Epithelial cell of proximal tubule (primary cell): ENCODE measurements at places on chromosomes 5 and 9.
A peak's percentile ranks its signal among the peaks of the same experiment; 100 is the strongest.

- no peak for DNase-seq
Observed at GRCh38 chr5:106757672-106758071, 913.1 kb downstream of the EFNA5 start.

DNA sequence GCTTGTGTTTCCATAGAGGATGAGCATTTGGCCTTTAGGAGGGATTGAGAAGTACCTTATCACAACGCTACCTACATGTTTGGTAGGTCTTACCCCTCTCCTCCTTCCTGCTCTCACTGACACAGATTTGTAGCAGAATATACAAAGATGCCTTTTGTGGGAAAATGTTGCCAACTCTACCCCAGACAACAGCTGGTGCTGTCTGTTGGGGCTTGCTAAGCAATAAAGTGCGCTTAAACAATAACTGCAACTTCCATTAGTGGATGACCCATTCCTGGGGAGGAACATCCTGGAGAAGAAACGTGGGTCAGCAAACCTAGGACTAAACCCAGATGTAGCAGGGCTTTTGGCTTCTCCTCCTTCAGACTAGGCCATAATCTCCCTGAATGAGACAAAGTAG is 174.3 kb downstream of the EFNA5 start:
- DNase-seq, result no peak

- no peak for DNase-seq
Observed at GRCh38 chr5:136655468-136655867, 290.1 kb upstream of the TRPC7 start.

GRCh38 chr5:163534492-163535094 is 29.2 kb downstream of the MAT2B start:
- no peak for DNase-seq

- DNase-seq, result peak; percentile 19
Observed at GRCh38 chr9:115289757-115290208, 171.8 kb upstream of the TNC start.

DNA sequence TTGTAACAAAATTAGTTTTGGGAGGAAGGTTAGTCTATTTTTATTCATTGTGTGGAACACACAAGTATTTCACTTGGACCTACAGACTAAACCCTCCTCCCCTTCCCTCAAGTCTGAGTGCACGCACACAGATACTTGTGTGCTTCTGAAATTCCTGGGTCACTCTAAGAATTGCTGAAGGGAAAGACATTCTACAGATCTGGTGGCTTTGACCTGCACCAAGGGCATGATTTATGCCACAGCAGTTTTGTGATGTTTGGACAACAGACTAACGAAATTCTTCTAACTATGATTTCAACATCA is 150.5 kb downstream of the ARL15 start:
- DNase-seq, result no peak

DNA sequence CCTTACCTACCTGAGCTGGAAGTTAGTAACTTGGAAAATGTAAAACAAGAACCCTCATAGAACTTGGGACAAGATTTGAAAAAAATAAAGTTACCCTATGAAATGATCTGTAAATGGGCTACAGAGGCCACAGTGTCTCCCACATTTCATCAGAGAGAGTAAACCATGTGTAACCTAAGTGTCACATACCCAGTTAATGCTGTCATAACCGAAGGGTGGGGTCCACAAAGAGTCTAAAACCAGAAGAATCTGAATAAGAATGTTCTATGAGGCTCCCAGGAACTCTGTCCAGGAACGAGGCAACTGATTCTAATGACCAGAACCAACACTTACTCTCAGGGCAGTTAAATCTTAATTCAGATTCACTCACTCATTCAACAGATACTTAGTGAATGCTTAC is 1.0 kb upstream of the FAM13B start:
- no peak for DNase-seq

GRCh38 chr9:20593537-20593936 is 28.8 kb downstream of the MLLT3 start:
- no peak for DNase-seq

DNA sequence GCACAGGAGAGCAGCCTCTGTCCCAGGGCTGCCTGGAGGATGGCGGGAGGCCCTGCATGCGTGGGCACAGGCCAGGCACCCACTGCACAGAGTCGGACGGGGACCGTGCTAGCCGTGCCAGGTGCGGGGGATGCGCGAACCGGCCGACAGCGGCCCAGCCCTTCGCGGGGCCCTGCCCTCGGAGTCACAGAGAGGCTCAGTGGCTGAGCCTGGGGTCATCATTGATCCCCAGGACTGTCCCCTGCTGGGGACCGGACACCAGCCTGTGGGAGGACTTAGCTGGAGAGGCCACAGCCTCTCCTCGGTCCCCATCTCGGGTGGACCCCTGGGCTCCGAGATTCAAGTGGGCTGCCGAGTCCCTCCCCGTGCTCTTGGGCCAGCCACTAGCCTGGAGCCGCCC is 19.1 kb upstream of the LAMC3 start:
- no peak for DNase-seq

DNA sequence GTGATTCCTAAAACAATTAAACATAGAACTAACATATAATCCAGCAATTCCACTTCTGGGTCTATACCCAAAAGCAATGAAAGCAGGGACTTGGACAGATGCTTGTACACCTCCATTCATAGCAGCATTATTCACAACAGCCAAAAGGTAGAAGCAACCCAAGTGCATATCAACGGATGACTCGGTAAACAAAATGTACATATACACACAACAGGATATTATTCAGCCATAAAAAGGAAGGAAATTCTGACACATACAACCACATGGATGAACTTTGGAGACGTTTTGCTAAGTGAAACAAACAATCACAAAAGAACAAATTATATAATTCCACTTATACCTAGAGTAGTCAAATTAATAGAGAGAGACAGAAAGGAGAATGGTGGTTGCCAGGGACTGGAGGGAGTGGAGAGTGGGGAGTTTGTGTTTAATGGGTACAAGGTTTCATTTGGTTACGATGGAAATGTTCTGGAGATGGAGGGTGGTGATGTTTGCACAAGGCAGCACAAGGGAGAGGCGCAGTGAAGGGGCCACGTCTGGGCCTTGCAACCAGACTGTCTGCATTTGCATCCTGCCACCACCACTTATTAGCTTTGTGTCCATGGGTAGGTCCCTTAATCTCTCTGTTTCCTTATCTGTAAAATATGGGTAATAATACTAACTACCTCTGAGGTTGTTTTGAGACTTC is 36.3 kb upstream of the RLN1 start:
- DNase-seq, result no peak

- no peak for DNase-seq
Observed at GRCh38 chr9:79242489-79242888, 329.3 kb upstream of the TLE4 start.

DNA sequence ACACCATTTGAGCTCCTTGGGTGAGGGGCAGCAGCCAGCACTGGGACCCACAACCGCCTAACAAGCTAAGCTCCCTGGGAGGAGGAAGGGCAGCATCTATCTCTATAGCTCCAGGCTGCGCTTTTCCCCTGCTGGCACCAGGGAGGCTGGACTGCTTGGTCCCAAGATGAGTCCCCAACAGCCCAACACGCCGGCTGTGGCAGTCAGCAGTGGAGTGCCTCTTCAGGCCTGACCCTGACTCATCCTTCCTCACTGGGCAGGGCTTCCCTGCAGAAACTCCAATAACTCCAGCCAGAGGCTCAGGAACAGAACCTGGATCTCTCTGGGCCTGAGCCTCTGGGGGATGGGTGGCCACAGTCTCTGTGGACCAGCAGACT is 113.7 kb upstream of the ADAMTS16 start:
- no peak for DNase-seq

DNA sequence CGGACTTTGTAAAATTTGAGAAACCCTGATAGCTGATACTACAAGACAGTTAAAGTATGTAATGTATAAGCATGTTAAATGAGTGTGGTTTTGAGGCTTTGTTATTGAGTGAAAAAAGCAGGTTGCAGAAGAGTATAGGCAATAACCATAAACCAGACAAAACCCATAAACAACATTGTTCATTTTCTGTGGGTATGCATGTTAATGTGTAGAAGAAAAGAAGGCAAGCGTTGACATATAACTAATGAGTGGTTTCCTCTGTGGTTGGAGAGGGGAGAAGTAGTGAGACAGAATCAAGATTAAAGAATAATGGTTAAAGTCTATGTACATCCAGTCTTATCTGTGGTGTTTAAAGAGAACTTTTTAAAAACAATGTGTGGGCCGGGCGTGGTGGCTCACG is 26.2 kb downstream of the RAD23B start:
- DNase-seq, result no peak

- no peak for DNase-seq
Observed at GRCh38 chr5:134174841-134175839, 1.6 kb downstream of the SKP1 start.

DNA sequence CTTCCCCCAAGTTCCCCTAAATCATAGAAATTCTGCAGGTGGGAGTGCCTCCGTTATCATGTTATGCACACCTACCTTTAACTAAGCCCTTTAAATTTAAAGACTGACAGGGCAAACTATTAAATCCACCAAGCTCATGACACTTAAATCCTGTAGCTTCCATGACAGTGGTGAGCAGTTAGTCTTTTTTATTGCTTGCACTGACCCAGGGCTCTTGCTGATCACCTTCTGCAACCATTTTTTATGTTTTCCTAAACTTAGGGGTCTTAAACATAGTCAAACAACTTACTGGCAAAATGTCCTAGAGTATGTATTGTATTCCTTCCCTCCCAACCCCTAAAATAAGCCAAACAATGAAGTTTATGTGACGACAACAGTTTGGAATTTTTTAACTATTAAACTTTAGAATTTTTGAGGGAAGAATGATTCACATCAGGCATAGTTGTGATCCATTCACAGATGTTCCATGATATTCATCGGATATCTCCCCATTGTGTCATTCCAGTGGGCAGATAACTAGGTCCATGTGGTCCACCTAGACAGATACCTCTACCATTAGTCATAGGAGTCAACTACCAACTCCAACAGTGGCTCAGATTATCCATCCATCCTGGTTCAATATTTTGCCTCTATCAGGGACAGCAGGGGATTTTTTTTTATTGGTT is 283.1 kb downstream of the ADAMTS6 start:
- peak; percentile 85 for DNase-seq

- DNase-seq, result no peak
Observed at GRCh38 chr5:131990716-131991115, 20.7 kb downstream of the ACSL6 start.

DNA sequence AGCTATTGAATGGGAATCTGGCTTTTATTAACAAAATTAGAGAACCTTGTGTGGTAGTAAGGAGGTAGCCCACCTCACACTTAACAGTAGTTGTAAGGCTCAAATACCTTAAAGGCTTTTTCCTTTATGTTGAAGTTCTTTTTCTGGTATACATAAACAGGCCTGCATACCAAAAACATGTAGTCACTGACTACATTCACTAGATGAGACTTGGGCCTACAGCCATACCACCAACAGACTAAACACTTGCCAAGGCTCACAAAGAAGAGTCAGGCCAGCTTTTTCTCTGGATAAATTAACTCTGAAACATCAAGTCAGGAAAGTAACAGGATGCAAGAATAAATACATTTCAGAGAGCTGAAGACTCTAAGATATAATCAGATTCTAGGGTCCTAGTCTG is 78.6 kb upstream of the MPDZ start:
- DNase-seq, result no peak

- no peak for DNase-seq
Observed at GRCh38 chr5:137959488-137959887, 70.2 kb downstream of the PKD2L2 start.

GRCh38 chr5:26805076-26805475 is 233.3 kb downstream of the CDH9 start:
- no peak for DNase-seq

DNA sequence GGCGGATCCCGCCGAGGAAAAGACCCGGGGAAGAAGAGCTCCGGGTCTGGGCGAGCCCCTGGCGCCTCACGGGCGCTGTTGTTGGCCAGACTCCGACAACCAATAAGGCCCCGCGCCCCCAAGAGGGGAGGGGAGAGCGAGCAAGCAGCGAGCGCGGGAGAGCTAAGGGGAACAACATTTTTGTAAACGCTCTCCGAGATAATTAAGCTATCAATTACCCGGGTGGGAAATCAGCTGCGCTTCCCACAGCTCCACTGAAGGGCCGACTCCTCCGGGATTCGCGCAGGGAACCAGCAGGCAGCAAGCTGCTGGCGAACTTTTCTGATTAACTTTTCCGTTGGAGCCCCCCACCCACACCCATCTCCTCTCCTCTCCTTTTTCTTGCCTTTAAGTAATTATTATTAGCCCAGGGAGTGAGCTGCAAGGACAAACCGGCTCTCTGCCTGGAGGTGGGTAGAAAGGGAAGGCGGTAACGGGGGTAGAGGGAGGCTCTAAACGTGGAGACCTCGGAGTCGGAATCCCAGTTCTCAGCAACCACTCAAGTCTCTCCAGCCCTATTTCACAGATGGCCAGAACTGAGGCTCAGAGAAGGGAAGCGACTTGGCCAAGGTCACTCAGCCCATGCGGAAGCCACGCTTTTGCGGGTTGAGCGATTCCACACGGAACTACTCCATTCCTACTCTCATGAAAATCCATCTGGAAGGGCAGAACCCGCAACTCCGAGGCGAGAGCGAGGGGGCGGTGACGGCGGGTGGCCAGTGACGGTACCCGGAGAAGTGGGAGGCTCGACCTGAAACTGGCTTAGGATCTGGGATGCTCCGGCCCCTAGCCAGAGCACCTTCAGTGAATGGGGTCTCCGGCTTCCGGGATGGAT is 1.3 kb downstream of the ASTN2 start:
- DNase-seq, result no peak

- no peak for DNase-seq
Observed at GRCh38 chr5:71778678-71779276, 59.7 kb downstream of the CARTPT start.

DNA sequence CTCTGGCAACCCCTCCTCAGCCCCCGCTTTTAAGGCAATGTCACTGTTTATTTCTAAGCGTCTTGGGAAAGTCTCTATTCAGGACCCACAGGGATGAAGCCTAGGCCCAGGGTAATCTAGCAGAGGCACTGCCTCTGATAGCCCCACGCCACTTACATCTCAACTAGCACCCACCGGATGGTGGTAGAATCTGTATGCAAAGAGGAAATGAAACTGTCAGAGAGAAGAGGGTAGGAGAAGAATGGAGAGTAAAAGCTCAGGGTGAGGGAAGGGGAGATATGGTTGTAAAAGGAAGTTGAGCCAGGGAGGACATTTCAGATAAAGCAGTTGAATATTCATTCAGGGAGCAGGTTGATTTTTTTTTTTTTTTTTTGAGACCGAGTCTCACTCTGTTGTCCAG is 3.0 kb downstream of the FRRS1L start:
- DNase-seq, result no peak

GRCh38 chr9:32906213-32906612 is 95.2 kb downstream of the APTX start:
- DNase-seq, result no peak

- no peak for DNase-seq
Observed at GRCh38 chr9:107404161-107404560, 85.4 kb downstream of the KLF4 start.

GRCh38 chr9:37679649-37680402 is 29.1 kb downstream of the FRMPD1 start:
- DNase-seq, result no peak
